Skeletal muscle cell (primary cell): ENCODE measurements at places on chromosomes 5 and 9.

DNA sequence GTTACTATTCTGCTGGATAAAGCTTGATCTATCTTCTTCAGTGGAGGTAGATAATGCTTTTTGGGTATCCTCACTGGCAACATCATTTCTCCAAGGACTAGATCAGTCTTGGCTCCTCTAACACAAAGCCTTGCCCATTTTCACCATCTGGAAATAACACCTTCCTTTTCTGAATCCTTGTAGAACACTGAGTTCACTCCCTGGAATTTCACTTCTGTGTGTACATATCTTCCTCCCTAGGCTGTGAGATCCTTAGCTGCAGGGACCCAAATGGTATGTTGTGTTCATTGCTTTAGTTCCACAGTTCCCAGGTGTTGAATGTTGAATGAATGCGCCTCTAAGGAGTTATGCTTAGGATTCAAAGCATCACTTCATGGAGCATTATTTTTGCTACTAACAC is 16.7 kb upstream of the SLC36A1 start:
- no peak for DNase-seq

DNA sequence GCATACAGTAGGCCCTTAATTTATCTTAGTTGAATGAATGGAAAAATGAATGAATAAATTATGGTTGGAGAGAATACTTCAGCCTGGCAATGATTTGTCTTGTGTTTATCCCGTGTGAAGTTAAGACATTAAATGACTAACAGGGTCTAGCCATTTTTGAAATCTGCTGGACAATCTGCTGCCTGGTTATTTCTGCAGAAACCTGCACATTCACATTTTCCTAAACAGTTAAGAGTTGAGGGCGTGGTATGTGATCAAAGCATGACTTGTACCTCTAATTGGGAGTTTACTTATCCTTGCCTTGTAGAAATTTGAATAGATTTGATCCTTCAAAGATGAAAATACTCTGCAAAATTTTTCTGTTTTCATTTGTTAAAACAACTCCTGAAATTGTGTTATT is 34.6 kb upstream of the NDFIP1 start:
- DNase-seq = no peak

GRCh38 chr5:148730942-148731898 is 76.9 kb upstream of the HTR4 start:
- peak; percentile 61 for DNase-seq

DNA sequence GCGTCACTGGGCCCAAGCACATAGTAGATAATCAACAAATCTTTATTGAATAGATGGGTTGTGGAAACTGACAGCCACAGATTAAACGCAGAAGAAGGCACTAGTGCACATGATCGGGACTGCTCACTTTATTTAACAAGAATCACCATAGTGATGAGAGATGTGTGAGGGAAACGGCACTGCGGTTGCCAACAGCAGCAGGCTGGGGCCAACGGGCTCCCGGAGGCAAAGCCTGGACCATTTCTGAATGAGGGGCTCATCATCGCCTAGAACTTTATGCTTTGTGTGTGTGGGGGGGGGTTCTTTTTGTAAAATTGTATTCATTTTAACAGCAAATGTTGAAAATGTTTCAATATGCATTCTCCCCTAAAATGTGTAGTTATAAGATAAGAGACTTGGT is 61.9 kb upstream of the RUFY1 start:
- no peak for DNase-seq

DNA sequence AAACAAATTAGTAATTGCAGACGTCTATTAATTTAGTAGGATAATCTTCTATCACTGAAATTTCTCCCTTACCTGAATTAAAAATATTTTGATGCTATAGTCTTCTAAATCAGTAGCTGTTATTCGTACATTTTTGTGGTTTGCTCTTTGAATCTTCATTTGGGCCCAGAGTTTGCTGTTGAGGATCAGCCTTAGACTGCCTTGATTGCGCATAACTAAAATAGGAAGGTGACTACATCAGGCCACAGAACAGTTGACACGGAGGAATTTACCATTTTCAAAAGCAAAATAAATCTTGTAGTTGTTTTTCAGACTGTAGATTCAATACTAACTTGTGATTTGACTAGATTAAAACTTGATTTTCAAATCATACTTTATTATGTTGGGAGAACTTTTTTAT is 11.8 kb upstream of the NADK2 start:
- DNase-seq = no peak

GRCh38 chr5:56170557-56170956 is 62.6 kb downstream of the ANKRD55 start:
- no peak for DNase-seq
